ENCODE measurements at places on chromosomes 2 and 18.
A peak's percentile ranks its signal among the peaks of the same experiment; 100 is the strongest.

GRCh38 chr2:217599906-217600305 is 402.9 kb downstream of the TNS1 start:
- DNase-seq: no peak

- no peak for DNase-seq
Observed at GRCh38 chr2:26570083-26570430, 71.1 kb downstream of the CIB4 start.

DNA sequence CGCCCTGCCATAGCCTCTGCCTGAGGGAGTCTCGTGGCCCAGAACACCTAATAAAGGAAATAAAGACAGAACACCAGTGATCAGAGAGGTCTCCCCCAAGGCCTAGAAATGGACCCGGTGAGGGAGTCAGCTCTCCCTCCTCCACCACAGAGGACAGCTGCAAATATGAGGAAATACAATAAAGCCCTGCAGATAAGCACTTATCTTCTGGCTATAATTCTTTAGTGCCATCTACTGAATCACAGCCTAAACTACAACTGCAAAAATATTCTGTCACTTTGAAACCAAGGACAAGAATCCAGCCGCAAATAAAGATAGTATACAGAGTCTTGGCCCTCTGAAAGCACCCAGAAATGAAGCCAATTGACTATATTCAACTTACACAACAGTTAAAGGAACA is 42.4 kb upstream of the TACR1 start:
- no peak for DNase-seq

DNA sequence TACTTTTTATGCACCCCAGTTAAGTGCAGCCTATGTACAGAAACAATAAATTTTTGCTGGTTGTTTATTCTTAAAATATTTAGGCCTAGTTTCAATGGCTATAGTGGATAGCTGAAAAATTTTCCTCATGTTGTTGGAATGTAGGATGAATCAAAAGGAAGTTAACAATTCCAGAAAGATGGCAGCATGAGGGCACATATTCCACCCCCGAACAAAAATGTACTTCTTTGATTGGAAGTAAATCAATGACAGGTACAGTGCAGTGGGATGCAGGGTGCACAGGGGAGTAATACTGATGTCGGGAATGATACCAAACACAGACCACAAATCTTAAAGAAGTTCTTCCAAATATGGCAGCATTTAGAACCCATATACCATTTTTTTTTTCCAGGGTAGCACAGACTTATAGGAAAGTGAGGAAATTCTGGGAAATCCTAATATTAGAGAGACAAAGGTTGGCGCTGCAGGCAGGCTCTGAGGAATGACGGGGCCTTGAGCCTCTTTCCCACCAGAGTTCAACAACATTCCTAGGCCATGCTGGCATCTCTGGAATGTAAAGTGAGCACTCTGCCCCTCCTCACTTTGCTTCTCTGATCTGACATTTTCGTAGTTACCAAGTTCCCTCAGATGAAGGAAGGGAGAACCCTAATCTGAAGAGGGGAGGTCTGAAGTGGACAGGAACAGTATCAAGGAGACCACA is 36.6 kb upstream of the IKZF2 start:
- DNase-seq: peak; percentile 32

DNA sequence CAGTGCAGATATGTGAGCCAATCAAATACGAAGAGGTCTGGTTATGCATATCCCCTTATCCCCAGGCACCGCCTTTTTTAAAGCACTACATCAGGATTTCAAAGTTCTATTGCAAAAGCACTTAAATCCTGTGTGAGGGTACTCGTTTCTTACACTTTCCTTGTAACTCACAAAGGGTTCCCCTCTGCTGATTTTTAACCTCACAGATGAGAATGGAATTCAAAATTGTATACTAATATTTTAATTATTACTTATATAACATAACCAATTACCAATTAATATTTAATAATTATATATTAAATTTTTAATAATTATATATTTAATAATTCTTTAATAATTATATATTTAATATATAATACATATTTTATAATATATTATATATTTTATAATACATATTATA is 126.2 kb upstream of the MAPRE2 start:
- DNase-seq: no peak

DNA sequence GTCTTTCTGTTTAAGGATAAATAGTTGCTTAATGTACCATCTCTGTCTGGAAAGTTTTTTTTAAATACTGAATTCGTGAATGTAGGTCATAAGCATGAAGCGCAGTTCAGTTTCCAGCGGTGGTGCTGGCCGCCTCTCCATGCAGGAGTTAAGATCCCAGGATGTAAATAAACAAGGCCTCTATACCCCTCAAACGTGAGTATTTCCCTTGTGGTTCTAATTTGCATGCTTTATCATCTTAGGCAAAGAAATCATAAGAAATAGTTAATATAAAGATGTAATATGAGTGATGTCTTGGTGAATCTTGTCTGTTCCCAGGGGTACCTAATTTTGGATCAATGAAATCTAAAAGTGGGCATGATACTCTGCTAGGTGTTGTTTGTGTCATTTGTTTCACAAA is 1.5 kb downstream of the NDC80 start:
- no peak for DNase-seq

DNA sequence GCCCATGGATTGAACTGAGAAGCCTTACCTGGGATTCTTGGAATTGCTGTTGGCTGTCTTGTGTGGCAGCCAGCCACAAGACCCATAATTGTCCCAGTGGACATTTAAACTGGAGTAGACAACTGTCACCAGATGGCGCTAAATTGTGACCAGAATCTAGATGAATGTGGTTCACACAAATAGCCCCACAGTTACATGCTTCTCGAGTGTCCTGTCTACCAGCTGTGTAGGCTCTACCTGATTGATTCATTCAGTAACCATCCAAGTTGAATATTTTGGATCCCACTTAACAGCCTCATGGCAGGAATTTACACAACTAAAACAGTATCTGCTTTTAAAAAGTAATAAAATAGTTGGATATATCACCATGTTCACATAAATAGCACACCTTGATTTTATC is 73.2 kb downstream of the MAP4K4 start:
- no peak for DNase-seq

- no peak for DNase-seq
Observed at GRCh38 chr2:20165677-20166509, 59.0 kb downstream of the SDC1 start.

DNA sequence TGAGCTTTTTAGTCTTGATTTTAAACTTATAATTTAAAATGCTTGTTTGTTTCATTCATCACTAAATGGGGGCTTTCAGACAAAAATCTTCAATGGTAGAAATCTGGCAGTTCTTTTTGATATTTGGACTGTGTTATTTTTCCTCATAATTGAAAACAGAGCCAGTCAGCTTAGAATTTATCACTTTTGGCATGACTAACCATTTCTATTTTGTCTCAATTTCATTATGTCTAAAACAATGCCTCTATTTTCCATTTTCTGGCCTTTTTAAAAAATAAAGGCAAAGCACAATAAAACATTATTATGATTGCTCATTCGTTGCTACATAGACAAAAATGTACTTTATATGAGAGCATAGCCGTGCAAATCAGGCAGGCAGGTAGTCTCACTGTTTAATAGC is 434.5 kb downstream of the XIRP2 start:
- no peak for DNase-seq

DNA sequence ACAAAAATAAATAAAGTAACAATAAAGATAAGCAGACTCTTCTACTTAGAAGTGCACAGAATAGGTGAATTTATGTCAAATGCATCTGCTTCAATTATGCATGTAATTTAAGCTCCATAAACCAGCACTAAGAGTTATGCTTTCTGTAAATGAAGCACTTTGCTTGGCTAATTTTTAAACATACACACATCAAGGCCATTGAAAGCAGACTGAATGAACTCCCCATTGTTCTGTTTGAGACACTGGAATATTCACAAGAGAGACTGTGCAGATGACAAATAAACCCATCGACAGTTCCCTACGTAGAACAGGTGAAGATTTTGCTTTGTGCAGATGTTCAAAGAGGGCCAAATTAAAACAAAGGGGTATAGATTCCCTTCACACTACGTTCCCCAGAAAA is 133.4 kb downstream of the PID1 start:
- DNase-seq: no peak

DNA sequence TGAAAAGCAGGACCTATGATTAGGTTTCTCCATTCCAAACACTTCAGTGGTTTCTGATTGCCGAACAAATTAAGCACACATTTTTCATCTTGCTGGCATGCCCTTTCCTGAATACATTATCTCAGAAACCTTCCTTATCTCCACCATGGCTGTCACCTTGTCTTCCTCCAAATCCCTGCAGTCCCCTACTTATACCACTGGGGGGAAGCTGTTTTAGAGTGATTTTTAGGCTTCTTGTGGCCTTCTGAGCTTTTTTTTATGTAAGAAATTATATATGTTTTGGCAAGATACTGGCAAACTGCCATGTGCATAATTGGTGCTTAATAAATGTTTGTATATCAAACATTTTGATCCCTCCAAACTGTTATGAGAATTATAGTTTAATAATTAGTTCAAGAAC is 229.2 kb downstream of the MYT1L start:
- DNase-seq: no peak

DNA sequence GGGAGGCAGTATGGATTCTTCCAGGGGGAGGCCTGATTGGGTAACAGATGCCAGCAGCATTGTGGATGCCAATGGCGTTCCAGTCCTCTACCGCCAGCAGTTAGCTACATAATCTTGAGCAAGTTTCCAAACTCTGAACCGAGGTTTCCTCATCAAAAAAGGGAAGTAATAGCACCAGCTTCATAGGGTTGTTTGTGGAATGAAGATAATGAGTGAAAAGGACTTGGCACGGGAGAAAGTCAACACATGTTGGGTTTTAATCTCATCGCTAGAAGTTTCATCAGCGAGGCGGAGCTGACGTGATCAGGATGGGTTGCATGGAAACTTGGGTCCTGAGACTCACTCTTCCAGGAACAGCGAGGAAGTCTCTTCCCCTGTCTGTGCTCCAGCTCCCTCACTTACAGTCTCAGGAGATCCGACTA is 266.7 kb downstream of the SH3BP4 start:
- peak; percentile 31 for DNase-seq

DNA sequence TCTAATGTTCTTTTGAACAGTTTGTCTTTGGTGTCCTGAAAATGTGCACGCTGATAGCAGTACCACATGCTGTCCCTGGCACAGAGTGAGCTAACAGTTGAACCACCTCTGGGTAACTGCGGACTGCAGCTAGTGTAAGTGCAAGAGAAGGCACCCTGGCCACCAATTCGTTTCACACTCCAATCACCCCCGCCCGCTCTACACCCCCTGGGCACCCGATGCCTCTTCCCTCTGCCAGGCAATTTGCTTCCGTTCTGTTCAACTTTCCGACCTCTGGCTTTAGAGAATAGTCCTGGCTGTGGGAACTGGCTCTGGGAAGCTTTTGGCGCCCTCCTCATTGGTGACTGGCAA is 1.4 kb downstream of the DOCK10 start:
- DNase-seq: no peak

GRCh38 chr2:134852518-134852917 is 14.1 kb downstream of the ACMSD start:
- DNase-seq: no peak

DNA sequence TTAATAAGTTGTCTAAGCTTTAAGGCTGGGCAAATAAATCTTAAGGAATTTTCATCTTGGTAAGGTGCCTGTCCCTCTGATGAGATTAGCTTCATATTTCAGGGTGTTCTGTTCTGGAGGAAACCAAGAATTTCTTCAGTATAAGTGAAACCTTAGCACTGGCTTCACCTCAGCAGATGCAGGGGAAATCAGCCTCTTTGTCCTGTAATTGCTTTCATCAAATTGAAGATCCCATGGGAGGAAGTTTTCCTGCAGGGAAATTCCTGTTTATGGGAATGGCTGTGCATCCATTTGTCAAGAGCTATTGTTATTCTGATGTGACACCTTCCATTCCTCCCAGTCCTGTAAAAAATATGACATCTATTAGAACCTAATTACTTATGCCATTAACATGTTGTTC is 174.5 kb downstream of the PTPRM start:
- no peak for DNase-seq

DNA sequence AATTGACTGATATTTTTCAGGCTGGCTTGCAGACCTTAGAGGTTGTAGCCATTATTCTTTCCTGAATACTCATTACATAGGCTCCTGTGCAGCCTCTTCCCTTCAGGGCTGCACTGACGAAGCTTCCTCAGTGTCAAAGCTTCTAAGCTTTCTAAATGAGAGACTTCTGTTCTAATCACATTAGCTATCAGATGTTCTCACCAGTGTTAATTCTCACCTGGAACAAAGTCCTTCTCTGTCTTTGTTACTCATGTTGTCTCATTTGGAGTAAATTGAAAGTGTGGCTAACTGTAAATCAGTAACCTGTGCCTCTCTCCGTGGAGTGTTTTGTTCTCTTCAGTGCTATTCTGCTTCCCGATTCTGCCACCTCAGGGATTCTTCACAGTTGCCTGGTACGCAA is 76.9 kb downstream of the MC4R start:
- no peak for DNase-seq

- no peak for DNase-seq
Observed at GRCh38 chr2:33217406-33217805, 259.0 kb upstream of the RASGRP3 start.

GRCh38 chr2:88265352-88266303 is 95.5 kb downstream of the THNSL2 start:
- DNase-seq: no peak

DNA sequence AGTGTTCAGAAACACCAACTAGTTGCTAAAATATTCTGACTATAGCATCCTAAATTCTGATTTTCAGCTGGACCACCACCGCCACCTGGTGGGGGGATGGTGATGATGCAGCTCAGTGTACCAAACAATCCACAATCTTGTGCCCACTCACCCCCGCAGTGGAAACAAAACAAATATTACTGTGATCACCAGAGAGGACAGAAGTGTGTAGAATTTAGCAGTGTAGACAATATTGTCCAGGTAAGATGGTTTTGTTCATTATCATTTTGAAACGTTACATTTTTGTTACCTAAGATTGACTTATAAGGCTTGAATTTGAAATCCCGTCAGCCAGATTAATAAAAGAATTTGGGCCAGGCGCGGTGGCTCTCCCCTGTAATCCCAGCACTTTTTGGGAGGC is 31.7 kb upstream of the UBXN4 start:
- no peak for DNase-seq

DNA sequence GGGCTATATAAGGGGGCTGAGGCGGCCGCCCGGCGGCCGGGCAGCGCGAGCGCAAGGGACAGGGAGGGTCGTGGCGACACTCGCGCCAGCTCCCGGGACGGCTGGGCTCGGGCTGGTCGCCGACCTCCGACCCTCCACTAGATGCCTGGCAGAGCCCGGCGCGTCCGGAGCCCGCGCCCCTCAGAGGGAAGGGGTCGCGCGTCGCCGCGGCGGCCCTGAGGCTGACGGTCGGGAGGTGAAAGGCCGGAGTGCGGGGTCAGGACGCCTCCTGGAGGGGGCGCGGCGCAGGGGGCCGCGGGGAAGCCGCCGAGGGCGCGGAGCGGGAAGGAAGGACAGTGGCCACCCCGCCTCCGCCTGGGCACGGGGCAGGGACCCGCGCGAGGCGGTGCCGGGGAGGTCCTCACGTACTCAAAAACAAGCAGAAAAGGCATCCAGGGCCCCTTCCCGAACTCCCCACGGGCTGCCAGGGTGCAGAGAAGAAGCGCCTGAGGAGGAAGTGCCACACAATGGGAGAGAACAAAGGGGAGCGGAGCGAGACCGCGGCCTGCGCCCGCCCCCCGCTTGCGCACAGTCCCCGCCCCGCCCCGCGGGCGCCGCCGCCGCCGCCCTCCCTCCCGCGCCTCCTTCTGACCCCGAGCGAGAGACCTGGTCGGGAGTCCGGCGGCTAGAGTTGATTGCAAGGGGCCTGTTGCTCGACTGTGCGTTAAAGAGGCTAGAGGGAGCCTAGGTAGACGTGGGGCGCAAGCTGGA is 776 bp upstream of the KLF7 start:
- DNase-seq: no peak

GRCh38 chr2:82391386-82391785 is 2067.7 kb downstream of the SUCLG1 start:
- no peak for DNase-seq

Measured in GM04503 (cell line).